ENCODE measurements at places on chromosomes 11 and 22. TPM values are rescaled to one million over a fixed set of nuclear protein-coding genes. Genes with fewer than 3 reads are reported as not detected.
A peak's percentile ranks its signal among the peaks of the same experiment; 100 is the strongest.

DNA sequence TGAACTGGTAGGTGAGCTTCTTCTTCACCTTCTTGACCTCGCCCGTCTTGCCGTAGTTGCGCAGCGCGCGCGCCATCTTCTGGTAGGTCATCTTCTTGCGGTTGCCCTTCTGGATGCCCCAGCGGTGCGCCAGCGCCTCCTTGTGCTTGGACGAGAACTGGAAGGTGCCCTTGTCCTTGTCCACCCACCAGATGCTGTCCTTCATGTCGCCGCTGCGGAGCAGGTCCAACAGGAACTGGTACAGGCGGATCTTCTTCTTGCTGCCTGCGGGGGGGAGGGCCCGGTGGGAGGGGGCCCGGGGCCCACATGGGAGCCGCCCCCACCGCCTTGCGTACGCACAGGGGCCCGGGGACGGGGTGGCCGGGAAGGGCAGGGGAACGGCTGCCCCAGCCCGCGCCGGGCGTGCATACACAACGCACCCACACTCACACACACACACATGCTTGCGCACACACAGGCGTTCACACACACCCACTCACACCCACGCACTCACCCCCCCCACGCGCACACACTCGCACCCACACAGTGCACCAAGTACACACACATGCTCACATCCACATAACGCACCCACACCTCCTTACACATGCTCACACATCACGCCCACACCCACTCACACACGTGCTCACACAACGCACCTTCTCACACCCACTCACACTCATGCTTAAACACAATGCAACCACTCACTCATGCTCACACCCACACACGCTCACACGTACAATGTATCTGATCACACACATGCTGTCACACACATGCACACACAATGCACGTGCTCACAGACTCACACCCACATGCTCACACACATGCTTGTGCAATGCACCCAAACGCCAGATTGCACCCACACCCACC, 3.0 kb upstream of the MYBPC3 start:
- DNase-seq: peak; percentile 98

- DNase-seq: no peak
Observed at GRCh38 chr11:102234779-102235439, 82.4 kb upstream of the BIRC3 start.

The OPCML gene
- total RNA-seq: 0.91 TPM

The MAPK8IP2 gene
- total RNA-seq: 30.4 TPM

Data from neural crest cell (in vitro differentiated cells).